T follicular helper cell (primary cell): ENCODE measurements at places on chromosomes 5 and 9.

DNA sequence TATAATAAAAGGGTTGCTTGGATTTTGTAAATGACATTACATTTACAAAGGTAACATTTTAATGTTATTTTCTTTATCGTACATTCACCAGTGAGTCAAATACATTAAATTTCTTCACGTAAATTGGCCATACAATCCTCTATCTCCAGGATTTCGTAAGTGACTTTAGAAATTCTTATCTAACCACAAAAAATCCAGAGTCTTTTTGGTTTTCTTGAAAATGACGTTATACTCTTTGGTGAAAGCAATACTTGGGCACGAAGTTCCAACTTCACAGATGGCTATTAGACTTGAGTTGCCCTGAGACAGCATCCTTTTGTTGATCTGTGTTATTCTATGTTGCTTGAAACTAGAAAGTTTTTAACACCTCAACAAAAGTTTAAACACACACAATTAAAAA lies 87.4 kb upstream of the CDH10 start:
- no peak for DNase-seq

- DNase-seq: no peak
Measured at GRCh38 chr9:12351293-12352044, 341.7 kb upstream of the TYRP1 start.

- DNase-seq: no peak
Measured at GRCh38 chr5:176915906-176916305, 16.8 kb upstream of the HK3 start.

- no peak for DNase-seq
Measured at GRCh38 chr5:139271201-139272027, 22.1 kb upstream of the MATR3 start.

- no peak for DNase-seq
Measured at GRCh38 chr5:32388432-32389129, 56.0 kb downstream of the ZFR start.

DNA sequence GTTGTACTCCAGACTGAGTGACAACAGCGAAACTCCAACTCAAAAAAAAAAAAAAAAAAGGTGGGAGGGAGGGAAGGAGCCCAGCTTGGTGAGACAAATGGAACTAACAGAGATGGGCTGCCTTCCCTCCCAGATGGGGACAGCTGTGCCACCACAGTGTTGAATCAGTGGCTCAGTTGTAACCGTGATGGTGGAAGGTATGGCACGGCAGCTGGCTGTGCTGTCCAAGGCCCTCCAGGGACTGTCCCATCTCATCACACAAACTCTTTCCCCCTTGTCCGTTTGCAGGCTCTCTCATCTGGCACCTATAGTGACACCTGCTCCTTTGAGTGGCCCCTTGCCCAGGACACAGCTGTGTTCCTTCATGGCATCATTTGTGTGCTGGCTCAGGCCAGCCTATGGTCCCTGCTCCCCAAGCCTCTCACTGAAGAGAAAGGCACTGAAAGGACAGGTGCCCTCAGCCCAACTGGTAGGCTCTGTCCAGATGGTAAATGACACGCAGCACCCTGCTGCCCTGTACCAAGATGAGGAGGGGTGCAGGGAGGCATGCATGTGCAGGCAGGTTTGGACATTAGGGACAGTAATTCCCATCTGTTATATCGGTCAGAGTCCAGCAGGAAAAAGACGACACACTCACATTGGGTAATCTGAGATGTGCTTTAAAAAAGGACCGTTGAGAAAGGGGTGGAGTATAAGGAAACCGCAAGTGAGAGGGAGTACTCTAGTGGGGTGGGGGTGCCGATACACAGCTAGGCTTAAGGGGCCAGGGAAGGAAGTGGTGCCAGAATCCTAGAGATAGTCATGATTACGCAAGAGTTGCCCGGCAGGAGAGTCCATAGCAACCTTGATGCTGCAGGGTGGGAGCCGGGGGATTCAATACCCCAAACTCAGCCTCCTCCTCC lies 4.3 kb downstream of the SMIM33 start:
- DNase-seq: no peak

- no peak for DNase-seq
Measured at GRCh38 chr9:129309041-129309430, 131.0 kb upstream of the IER5L start.

DNA sequence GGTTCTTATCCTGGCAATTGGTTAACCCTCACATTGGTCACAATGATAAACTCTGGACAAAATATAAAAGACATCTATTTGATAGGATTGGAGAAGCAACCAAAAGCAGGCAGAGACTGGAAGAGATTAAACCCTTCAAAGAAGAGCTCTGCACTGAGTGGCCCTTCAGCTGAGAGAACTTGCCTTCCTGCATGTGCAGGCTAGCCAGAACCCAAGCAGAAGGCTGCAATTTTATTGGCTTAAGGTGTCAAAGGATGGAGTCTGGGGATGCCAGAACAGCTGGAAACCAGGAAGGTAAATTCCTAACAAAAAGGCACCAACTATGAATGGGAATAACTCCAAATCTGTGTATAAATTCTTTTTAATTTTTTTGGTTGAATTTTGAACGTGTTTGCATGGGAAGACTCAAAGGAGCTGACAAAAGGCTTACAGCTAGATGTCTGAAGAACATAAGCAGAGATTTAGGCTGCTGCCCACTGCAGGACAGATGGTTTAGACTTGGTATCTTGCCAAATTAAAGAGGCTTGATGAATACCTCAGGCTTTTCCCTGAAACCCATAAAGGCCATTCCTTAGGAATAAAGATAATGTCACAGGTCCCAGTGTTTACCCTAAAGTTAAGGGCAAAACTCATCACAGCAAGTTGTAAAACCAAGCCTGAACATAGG lies 66.3 kb downstream of the NR2F1 start:
- no peak for DNase-seq

DNA sequence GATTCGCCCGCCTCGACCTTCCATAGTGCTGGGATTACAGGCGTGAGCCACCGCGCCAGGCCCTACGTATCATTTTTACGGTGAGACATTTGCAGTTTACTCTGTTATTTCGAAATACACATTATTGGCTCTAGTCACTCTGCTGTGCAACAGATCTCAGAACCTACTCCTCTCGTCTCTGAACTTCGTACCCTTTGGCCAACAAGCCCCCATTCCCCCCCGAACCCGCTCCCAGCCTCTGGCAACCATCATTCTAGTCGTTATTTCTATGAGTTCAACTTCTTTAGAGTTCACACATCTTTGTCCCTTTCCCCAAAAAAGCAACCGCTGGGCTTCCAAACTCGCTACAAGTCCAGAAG lies 735 bp downstream of the PTGR1 start:
- DNase-seq: no peak

DNA sequence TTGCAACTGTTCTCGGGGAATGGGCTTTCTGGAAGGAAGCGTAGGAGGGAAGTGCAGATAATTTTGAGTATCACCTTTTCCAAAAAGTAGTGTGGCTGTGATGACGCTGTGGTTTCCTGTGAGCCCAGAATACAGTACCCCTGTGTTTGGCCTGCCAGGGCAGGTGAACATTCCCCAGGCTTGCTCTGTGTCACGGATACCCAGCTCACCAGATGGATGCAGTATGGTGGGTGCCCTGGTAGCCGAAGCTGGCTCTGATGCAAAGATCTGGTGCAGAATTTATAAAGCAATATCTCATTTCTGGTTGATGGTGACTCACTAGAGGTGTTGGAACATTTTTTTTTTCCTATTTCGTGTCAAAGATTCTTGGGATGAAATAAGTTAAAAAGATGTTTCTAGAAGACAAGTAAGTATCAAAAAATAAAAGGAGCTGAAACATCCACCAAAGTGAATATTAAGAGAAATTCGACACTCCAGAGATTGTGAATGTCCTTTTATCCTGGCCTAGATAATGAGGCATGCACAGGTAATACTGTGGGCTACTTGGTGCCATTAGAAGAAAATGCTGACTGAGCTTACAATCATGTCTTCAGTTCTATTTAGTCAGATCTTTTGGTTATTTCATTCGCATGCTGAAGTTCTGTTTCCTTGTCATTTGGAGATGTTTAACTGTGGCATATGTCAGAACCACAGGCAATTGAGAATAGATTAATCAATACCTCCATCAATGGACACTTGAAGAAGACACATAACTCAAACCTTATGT lies 200.1 kb downstream of the GADD45G start:
- no peak for DNase-seq

- DNase-seq: no peak
Measured at GRCh38 chr5:66597183-66597757, 1.1 kb downstream of the MAST4 start.

DNA sequence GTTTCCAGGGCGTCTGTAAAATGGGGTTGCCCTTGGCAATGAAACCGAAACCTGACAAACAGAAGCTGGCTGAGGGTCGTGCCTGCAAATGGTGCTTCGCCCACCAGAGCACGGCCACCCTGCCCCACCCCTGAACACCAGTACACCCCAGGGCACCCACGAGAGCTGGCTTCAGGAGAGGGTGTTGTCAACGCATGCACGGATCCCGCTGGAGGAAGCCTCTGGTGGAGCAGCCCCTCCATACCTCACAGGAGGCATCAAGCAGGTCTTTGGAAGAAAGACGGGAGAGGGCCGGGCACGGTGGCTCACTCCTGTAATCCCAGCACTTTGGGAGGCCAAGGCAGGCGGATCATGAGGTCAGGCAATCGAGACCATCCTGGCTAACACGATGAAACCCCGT lies 8.6 kb downstream of the SLC6A3 start:
- DNase-seq: no peak

- no peak for DNase-seq
Measured at GRCh38 chr5:109691996-109692395, 2.3 kb downstream of the MAN2A1 start.

- no peak for DNase-seq
Measured at GRCh38 chr9:91033270-91033669, 231.7 kb downstream of the SYK start.

DNA sequence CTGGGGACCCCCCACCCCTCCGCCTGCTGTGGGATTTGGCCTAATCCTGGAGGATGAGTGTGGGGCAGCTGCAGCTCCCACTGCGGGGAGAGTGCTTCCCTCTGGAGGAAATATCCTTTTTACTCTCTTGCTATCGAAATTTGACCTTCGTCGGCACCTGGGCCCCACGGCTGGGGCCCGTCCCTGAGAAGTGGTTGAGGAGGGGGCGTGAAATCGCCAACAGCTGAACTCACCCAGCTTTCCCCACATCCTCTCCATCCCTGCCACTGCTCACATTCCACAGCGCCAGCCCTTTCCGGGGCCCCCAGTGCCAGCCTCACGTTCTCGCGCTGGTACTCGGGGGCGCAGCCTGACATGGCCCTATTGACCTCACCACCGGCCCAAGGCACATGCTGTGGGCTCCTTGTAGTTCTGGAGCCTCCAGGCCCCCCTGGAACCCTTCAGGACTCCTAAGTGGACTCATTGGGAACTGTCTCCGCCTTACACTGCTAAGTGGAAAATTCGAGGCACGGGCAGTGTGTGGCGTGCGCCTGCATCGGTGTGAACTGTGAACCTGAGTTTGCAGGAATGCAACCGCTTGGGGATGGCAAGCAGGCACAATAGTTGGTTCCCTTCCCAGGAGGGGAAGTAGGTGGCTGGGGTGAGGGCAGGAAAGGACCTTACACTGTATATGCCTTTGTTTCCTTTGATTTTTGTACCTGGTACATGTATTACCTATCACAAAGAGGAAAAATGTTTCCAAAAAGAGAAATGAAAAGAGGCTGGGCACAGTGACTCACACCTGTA lies 19.2 kb downstream of the FGFR4 start:
- DNase-seq: no peak

DNA sequence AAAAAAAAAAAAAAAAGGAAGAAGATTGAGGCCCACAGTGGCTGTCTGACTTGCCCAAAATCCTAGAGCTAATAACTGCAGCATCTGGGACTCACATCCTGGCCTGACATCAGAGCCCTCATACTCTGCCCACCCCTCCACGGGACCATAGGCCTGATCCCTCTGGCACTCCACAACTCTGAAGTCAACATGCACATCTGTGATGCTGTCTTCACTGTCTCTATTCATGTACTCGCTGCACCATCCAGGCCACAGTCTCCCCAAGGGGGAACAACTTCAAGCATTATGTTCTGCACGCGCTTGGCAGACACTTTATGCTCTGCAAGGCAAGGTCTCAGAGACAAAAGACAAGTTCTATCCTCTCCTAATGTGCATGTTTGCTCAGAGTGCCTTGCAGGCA lies 158.2 kb downstream of the SPOCK1 start:
- DNase-seq: no peak

- no peak for DNase-seq
Measured at GRCh38 chr5:147407094-147407681, 102.7 kb downstream of the DPYSL3 start.

DNA sequence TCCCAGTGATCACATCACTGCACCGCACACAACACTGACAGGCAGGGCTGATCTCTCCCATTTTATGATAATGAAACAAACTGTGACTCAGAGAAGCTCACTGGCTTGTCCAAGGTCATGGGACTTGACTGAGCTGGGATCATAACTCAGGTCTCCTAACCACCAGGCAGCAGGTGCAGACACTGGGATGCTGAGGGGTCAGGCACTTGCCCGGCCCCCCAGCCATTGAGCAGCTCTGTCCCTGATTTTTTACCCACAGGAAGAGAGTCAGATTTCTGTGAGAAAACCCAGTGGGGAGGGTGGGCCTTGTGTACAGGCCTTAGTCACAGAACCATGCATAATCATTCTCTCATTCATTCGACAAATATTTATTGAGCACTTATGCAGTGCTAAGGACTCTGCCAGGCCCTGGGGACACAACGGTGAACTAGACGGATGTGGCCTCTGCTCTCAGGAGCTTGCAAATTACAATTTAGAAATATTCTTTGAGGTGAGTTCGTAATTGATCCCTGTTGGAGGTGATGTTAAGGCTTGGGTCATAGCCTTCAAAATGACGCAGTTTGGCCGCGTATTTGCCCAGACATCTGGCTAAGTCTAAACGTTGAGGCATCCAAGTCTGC lies 54.5 kb upstream of the TGFBR1 start:
- DNase-seq: no peak

DNA sequence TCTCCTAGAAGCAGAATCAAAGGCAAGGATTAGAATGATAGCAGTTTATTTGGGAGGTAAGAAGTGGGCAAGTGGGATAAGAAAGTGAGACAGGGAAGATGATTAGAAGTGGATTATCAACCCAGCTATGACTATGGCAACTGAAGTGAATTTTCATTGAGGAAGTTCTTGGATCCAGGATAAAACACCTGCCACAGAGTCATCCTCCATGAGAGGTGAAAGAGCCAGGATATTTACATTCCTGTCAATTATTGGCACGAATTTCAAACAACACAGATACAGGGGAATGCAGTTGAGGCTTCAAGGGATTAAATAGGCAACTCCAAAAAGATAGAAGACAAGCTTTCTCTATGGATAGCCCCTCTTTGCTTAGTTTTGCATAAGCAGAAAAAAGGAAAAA lies 31.8 kb upstream of the ZNF366 start:
- no peak for DNase-seq

DNA sequence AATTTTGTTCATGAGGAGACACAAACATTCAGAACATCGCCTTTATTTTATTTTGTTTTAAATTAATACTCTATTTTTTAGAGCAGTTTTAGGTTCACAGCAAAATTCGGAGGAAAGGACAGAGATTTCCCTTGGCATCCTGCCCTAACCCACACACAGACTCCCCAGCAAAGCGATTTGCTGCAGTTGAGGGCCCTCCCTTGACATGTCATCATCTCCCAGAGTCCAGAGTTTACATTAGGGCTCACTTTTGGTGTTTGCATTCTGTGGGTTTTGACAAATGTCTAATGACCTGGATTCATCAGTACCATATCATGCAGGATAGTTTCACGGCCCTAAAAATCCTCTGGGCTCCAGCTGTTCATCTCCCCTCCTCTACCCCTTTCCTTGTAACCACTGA lies 33.6 kb upstream of the COL5A1 start:
- no peak for DNase-seq

GRCh38 chr9:137679249-137679648 lies 60.4 kb downstream of the EHMT1 start:
- no peak for DNase-seq
